ENCODE measurements at places on chromosomes 7 and 10.

- no peak for DNase-seq
These were observed 142.4 kb downstream of the TCERG1L start for GRCh38 chr10:131169146-131169545.

DNA sequence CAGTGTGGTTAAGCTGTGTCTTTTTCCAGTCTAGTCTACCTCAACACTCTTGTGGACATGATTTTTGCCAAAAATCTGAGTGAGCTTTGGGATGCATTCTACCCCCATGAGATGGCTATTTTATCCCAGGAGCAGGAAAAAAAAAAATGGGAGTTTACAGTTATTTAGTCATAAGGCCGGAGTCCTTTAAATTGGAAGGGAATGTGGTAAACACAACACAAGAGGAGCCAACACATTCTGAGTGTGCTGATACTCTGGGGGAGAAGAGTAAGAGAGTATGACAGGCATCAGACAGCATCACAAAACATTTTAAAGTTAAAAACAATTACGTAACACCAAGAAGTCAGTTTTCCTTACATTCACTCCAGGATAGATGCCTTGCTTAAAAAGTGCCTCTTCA lies 46.1 kb downstream of the C1GALT1 start:
- no peak for DNase-seq

- no peak for DNase-seq
These were observed 1.3 kb downstream of the BHLHA15 start for GRCh38 chr7:98212532-98213041.

- no peak for DNase-seq
These were observed 1178.5 kb upstream of the C7orf33 start for GRCh38 chr7:147412109-147412508.

DNA sequence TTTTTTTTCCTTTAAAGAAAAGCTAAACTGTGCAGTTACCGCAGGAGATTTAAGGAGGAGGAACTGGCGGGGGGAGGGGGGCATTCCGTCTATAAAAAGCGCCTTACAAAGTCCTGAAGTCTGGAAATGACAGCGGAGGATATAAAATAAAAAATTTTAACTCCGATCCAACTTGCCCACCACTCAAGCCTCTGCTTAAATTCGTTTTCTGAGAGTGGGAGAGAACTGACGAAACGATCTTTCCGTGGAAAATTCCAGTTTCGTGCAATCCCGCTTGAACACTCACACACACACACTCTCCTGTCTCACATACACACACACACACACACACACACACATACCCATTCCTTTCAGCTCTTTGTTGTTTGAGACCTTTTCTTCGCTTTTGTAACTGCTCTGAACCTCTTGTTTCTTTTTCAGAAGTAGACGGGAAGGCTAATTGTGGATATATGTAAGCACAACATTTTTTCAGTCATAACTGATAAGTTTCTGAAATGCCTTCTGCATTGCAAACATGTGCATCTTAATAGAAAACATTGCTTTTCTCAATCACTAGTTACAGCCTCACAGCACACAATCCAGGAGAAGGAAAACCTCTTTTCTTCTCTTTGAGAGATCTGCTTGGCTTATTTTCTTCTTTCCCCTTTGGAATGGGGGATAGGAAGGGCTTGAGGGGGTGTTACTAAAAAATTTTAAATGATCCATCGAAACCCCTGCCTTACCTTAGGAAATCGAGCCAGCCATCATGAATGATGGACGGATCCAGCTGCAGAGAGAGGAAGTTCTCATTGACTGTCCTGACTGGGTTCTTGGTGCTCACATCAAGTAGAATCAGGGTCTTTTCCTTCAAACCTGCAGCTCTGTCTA lies 628 bp downstream of the HPSE2 start:
- no peak for DNase-seq

DNA sequence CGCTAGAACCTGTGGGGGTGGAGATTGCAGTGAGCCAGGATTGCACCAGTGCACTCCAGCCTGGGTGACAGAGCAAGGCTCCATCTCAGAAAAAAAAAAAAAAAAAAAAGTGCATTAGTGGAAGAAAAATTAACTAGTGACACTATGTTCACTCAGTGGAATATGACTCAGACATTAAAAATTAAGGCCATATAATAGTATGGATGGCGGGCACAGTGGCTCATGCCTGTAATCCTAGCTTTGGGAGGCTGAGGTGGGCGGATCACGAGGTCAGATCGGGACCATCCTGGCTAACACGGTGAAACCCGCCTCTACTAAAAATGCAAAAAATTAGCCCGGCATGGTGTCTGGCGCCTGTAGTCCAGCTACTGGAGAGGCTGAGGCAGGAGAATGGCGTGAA lies 3.4 kb downstream of the PHYH start:
- DNase-seq = no peak

DNA sequence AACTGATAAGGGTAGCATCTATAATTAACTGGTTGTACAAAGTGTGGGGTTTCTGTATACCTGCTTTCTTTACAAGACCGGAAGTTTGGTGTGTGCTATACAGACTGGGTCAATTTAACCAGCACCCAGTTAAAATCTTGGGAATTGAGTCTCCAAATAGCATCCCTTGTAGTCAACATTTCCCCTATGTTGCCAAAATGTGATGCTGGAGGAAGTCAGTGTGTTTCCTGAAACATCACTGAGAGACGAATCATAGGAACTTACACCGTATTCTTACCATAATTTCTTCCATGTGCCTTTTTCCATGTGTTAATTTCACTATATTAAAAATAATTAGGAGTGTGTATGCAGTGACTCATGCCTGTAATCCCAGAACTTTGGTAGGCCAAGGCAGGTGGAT lies 1.7 kb downstream of the AKR1C4 start:
- no peak for DNase-seq

DNA sequence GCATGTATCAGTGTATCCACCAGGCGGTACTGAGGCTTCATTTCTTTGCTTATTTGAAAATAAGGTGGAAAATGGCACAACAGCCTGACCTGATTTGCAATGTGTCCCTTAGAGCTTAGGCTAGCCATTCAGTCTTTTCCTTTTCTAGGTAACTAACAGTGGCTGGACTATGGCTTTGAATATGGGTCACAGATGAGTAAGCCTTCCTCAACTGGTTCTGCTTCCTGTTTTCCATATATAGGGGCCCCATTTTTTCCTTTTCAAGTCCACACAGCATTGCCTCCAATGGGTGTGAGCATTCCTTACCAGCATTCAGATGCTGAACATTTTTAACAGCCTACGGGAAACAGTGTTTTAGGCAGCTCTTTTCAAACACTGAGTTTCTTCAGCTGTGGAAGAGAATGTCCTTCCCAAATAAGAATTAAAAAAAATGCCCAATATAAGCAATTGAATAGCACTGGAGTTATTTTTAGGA lies 3.9 kb upstream of the ITGB1 start:
- no peak for DNase-seq

DNA sequence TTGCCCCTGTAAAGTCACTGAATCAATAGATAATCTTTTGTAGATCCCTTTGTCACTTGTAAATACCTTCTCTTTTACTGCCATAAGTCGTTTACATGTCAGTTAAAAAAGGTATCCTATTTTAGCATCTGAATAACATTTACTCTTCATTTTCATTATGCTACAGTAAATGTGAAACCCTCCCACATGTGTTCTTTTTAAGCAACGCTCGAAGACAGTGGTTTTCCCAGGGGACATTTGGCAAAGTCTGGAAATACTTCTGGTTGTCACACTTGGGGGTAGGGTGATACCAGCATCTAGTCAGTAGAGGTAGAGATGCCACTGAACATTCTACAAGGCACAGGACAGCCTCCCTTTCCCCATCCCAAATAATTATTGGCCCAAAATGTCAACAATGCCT lies 23.7 kb downstream of the ATAD1 start:
- no peak for DNase-seq

All from stimulated activated CD8-positive, alpha-beta memory T cell treated with anti-CD3 and anti-CD28 coated beads, Interleukin-4, amount 100 ng/mL, for 24 hours (primary cell).